ENCODE measurements at places on chromosomes 7 and 10.

DNA sequence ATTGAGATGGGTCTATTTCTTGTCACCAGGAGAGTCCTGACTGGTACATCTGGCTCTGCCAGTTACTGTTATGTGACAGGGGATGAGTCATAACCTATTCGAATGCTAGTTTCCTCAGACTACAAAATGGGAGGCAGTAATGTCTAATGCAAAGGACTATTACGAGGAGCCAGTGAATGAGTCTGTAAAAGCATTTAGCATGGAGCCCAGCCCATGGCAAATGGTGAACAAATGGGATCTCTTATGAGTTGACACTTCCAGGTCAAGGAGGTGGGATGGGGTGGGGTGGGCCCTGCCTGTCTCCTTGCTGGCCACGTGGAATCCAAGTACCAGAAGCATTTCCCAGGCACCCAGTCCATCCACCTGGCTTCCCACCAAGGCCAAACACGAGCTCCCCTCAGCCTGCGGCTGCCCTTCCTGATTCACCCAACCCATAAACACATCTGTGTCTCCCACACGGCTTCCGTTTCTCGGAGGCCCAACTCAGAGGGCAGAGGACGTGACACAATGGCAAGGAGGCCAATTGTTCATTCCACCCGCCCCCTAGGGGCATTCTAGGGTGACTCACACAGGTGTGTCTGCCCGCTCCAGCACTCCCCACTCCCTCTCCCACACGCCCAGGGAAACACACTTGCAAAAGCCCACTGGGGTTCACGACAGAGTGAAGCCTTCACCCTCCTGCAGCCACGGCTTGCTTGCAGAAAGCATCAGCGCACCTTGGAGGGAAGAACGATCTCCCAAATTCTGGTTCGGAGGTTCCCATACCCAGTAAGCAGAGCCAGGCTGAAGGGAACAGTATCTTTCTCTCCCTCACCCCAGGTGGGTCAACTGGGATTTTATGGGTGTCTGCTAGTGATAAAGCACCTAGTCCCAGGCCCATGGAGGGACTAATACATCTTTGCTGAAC lies 109.8 kb downstream of the SH3PXD2A start:
- peak; percentile 54 for DNase-seq

- DNase-seq, result no peak
Measured at GRCh38 chr10:16867990-16868389, 50.8 kb upstream of the RSU1 start.

- DNase-seq, result no peak
Measured at GRCh38 chr7:148884049-148884298, at the start of gene EZH2. EZH2 (minus strand) TSS chr7:148884291; CDS start chr7:148847298, 36,993 bp downstream.

DNA sequence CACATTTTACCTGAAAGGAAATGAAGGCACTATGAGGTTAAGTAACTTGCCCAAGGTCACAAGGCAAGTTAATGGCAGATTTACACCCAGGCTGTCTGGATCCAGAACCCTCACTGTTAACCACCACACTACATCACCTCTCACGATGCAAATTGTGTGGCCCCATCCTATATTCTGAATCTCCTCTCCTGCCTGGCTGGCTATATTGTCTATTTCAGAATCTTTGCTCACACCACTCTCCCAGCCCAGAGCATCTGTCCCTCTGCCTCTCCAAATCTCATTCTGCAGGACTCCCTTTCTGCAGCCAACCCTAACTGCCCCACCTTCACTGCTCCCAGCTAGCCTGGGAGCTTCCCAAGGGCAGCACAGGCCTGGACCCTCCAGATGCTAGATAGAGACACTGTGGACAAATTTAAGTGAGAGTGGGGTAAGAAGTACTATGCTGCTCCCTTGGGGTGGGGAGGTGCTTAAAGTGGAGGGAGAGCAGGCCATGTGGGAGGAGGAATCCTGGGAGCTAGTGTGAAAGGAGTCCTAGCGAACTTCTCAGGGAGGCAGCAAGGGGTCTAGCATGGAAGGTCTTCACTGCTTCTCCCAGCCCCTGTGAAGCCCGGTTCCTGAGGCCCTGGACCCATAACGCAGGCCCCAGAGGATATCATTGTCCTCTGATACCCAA lies 786 bp downstream of the CUEDC2 start:
- DNase-seq, result peak; percentile 27

DNA sequence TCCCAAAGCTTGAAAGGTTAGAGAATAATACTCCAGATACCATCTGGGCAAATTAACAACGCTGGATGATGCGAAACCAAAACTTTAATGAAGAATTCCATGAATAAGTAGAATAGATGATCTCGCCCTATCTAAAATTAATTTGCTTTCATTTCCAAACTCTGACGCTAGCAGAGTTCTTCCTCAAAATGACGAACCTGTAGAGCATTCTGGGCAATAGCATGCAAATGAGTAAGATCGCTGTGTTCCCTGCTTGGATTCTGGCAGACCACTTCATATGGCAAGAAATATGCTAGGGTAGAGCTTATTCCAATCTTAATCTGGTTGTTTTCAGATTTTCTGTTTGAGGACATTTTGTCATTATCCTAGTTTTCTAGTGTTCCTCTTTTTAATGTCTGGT lies 36.1 kb upstream of the SMNDC1 start:
- DNase-seq, result peak; percentile 78

All from fibroblast of lung (primary cell).